ENCODE measurements at places on chromosomes 5 and 9.

- DNase-seq, result no peak
Observed at GRCh38 chr9:86792136-86792535, 155.2 kb downstream of the GAS1 start.

GRCh38 chr5:94361161-94361560, 257.2 kb downstream of the KIAA0825 start:
- DNase-seq, result no peak

DNA sequence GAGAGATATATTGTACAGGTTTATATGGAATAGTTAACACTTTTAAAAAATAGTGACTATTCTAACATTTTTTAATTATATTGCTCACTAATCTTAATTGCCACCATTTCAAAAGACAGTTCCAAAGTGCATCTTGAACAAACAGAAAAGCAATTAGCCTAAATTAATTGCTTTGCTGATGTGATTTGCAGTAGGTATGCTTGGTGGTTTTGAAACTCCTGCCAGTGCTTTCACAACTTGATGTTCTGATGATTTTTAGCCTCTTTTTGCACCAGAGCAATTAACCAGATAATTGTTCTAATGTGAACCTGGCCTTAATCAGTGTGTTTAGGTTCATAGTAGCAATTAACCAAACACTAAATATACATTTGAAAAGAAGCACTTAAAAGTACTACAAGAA, 207.6 kb downstream of the FBXL17 start:
- DNase-seq, result no peak

DNA sequence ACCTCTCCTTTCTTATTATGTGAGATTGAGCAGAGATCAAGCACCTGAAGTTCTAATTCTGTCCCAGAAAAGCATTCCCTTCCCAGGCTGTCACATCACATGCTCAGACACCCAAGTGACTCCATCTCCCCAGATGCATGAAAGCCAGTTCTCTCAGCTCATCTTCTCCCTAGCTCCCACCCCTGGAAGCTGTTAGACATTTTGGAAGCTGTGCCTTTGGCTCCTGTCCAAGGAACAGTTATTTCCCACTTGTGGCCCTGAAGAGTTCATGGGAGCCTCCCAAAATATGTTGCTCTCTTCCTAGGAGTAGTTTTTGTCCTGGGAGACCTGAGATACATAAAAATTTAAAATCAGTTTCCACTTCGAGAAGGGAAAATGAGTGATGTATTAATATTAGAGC, 161.4 kb upstream of the GAS1 start:
- no peak for DNase-seq

DNA sequence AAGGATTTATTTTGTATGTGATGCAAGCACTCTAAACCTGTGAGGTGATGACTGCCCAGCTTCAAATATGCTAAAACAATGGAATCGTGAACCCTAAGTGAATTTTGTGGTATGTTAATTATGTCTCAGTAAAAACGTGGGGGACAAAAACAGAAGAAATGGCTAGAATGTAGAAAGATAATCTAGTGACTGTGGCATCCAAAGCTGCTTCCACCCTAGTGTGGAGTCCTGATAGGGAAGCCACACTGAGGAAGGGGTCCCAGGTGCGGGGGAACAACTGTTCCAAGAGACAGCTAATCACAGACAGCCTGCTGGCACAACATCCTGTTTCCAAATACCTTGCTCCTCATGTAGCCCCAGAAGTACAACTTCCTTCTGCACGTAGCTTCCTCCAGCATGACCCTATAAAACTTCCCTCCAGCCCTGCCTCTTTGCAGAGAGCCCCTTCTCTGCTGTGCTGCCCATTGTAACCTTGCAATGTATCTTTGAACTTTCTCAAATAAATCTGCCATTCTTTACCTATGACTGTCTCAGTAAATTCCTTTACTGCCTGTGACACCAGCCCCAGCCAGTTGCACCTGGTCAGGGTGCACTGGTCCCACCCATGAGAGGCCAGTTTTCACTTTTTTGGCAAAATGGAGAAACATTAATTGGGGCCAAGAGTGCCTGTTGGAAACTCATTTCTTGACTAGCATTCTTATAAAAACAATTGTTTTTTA, 4.9 kb downstream of the GMCL2 start:
- DNase-seq, result no peak

All from ovary (tissue), 10 donors.